ENCODE measurements at places on chromosomes 3 and 15.

- no peak for DNase-seq
Observed at GRCh38 chr3:31777092-31777491, 204.0 kb downstream of the OSBPL10 start.

GRCh38 chr15:90261811-90262210 is 3.7 kb upstream of the NGRN start:
- no peak for DNase-seq

GRCh38 chr3:53554559-53555067 is 60.2 kb downstream of the CACNA1D start:
- no peak for DNase-seq

DNA sequence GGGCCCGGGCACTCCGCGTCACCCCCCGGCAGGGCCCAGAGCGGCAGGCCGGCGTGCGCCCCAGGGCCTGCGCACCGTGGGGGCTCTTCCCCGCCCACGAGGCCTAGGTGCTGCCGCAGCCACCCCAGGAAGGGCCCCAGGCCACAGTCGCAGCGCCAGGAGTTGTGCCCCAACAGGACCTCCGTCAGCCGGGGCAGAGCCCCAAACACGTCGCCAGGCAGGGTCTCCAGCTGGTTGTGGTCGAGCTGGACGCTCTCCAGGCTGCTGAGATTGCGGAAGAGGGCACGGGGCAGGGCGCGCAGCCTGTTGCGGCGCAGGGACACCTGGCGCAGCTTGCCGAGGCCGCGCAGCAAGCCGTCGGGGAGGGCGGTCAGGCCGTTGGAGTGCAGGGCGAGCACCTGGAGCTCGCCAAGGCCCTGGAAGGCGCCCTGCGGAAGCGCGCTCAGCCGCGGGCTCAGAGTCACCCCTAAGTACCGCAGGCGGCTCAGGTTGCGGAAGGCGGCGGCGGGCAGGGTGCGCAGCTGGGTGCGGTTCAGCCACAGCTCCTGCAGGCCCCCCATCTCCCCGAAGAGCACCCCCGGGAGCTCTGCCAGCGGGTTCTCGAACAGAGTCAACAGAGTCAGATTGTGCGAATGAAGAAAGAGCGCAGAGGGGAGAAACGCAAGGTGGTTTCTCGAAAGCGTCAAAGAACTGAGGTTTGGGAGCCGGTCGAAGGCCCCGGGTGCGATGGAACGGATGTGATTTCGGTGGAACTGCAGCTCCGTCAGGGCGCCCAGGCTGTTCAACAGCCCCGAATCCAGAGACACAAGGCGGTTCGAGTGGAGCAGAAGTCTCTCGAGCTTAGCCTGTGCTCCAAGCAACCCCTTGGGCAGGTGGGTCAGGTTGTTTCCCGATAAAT is 2.0 kb downstream of the GP5 start:
- DNase-seq = no peak

DNA sequence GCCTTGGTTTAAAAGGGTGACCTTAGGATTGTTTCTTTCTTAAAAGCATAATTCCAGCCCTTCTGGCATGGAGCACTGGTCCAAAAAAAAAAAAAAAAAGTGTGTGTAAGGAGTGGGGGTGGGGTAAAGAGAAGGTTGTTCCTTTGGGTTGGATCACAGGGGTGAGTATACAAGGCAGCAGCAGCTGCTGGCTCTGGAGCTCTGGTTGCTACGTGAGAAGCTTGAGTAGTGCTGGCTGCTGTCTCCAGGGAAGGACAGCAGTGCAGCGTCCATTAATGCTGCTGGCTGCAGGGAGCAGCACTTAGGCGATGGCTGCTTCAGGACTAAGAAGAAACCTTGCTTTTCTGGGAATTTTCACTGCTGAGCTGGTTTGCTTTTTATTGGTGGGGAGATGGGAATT is 2.3 kb downstream of the SETD5 start:
- DNase-seq = no peak

GRCh38 chr3:134693226-134693625 is 42.4 kb upstream of the KY start:
- DNase-seq = no peak

DNA sequence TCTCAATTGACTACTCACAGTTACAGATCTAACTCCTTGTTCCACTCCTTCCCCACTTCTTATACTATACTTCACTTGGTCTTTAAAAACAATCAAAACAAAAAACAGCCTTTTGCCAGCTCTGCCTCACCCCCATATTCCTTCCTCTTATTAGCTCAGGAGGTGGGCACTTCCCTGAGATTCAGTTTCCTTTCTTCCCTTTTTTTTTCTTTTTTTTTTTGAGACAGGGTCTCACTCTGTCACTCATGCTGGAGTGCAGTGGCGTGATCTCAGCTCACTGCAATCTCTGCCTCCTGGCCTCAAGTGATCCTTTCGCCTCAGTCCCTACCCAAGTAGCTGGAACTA is 6.9 kb downstream of the C3orf62 start:
- no peak for DNase-seq

- DNase-seq = no peak
Observed at GRCh38 chr15:83928878-83929418, 275.0 kb downstream of the ADAMTSL3 start.

DNA sequence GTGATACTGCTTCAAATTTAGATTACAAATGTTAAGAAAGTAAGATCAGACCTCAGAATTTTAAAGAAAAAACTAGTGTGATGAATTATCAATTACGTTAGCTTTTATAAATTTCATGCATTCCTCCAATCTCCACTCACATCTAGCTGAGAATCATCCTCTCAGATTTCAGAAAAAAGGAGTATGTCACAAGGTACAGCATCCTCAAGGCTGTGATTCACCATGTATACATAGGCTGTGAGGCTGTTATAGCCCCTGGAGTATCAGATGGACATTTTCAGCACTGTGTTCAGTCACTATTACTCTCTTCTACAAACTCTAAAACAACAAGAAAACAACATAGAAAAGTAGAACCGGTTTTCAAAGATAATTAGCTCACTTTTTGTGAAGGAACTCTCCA is 214.4 kb downstream of the PCCB start:
- DNase-seq = no peak

- DNase-seq = no peak
Observed at GRCh38 chr3:87924485-87924884, 134.3 kb downstream of the CGGBP1 start.

DNA sequence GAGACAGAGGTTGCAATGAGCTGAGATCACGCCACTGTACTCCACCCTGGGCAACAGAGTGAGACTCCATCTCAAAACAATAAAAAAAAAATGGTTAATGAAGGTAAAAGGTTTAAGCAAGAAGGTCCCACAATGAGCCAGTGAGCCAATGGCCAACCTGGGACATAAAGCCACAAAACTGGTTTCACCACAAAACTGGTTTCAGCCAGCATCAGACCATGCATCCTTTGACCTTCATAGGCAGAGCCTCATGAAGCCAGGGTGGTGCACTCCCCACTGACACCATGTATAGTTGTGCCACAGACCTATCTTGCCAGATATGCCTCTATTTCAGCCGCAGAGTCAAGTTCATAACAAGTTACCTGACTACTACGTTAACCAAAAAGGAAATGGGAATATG is 41.9 kb downstream of the SCAP start:
- DNase-seq = no peak

GRCh38 chr3:58308728-58309127 is 2.4 kb downstream of the HTD2 start:
- no peak for DNase-seq

- DNase-seq = no peak
Observed at GRCh38 chr3:195165790-195166189, 105.2 kb downstream of the XXYLT1 start.

GRCh38 chr15:69643476-69643875 is 190.9 kb downstream of the RPLP1 start:
- DNase-seq = no peak

DNA sequence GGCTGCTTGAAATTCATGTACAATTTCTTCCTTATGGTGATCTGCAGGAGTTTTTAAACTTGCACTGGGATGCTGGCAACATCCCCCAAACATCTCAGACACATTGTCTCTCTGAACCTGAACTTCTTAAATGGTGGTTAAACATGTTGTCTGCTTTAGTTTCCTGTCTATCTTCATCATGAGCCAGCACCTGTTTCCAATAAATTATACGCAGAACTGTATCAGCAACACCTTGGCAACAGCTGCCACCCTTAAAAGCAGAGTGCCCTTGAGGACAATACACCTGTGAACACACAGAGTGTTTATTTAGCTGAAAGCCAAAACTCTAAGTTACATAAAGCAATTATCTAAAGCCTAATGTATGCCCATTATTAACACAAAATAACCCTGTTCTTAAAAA is 242.9 kb downstream of the WNT5A start:
- DNase-seq = no peak

- DNase-seq = no peak
Observed at GRCh38 chr3:55091381-55092225, 163.7 kb upstream of the LRTM1 start.

DNA sequence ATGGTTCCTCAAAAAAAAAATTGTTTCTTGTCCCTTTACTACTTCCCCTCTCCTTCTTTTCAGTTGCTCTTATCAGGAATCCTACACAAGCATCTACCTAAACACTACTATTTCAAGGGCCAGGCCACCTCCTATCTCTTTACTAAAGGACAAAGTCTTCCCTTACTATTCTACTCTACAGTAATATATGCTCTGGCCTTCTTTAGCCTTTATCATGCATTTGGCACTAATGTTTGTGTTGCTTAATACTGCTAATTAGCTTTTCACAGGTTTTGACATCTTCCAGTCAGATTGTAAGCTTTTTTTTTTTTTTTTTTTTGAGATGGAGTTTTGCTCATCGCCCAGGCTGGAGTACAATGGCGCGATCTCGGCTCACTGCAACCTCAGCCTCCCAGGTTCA is 5.3 kb downstream of the CEP19 start:
- DNase-seq = no peak

DNA sequence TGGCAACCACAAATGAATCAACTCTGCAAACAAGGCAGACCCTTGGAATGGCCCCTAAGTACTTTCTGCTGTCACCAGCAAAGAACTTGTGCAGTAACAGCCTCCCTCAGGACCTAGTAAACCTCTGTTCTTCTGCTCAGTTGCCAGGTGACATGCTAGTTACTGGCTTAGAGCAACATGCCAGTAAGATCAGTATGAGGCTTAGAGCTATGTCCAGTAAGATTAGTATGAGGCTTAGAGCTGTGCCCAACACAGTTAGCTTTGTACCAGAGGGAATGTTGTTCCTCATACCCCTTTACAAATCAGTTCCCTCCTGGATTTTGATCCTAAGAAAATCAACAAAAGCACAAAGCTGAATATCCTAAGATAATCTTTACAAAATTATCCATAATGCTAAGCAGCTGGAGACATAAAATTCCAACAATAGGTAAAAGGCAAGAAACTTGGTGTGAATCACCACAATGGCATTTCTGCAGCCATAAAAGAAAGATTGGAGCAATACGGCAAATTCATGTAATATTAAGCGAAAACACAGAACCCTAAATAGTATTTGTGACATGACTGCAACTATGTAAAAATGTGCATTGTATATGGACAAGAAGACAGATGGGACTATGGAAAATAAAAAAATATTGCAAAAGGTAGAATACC is 107.3 kb upstream of the LPP start:
- DNase-seq = no peak

- no peak for DNase-seq
Observed at GRCh38 chr3:160842021-160843005, 86.3 kb downstream of the PPM1L start.

DNA sequence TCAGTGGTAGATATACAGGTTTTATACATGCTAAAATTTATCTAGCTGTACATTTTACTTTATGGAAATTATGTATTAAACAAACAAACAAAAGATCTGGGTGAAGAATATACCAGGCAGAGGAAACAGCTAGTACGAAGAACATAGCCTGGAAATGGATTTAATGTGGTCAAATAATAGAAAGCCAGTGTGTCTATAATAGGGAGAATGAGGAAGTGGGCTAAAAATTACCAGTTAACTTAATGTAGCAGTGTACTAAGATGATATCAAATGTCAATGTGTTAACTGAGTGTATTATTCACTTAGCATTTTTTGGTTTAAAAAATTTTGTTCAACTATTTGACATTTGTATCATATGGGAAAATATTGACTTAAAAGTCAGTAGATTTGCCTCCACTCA is 22.8 kb upstream of the SLC15A2 start:
- no peak for DNase-seq

Data from D721Med (cell line).